ENCODE measurements at places on chromosomes 16 and 17.

- no peak for DNase-seq
Measured at GRCh38 chr16:27636453-27637240, 86.7 kb downstream of the KATNIP start.

DNA sequence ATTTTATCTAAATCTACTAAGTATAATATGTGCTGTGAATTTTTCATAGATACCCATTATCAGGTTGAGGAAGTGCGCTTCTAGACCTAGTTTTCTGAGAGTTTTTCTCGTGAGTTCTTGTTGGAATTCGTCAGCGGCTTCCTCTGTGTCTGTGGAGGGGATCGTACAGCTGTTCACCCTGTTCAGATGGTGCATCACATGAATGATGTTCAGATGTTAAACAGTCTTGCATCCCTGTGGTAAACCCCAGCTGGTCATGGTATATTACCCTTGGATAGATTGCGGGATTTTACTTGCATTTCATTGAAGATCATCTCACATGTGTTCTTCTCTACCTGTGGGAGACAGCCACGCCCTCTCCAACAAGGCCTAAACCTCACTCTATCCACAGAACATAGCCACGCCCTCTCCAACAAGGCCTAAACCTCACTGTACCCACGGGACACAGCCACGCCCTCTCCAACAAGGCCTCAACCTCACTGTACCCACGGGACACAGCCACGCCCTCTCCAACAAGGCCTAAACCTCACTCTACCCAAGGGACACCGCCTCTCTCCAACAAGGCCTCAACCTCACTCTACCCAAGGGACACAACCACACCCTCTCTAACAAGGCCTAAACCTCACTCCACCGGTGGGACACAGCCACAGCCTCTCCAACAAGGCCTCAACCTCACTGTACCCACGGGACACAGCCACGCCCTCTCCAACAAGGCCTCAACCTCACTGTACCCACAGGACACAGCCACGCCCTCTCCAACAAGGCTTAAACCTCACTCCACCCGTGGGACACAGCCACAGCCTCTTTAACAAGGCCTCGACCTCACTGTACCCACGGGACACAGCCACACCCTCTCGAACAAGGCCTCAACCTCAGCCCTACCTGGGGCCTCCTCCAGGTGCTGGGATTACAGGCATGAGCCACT, 180.2 kb upstream of the CHMP6 start:
- no peak for DNase-seq

DNA sequence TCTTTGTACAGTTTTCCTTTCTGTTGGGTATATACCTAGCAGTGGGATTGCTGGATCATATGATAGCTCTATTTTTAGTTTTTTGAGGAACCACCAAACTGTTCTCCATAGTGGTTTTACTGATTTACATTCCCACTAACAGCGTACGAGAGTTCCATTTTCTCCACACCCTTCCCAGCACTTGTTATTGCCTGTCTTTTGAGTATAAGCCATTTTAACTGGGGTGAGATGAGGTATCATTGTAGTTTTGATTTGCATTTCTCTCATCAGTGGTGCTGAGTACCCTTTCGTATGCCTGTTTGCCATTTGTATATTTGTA, 887 bp upstream of the EVI2B start:
- no peak for DNase-seq

- DNase-seq: no peak
Measured at GRCh38 chr16:316741-317464, 33.9 kb downstream of the PDIA2 start.

DNA sequence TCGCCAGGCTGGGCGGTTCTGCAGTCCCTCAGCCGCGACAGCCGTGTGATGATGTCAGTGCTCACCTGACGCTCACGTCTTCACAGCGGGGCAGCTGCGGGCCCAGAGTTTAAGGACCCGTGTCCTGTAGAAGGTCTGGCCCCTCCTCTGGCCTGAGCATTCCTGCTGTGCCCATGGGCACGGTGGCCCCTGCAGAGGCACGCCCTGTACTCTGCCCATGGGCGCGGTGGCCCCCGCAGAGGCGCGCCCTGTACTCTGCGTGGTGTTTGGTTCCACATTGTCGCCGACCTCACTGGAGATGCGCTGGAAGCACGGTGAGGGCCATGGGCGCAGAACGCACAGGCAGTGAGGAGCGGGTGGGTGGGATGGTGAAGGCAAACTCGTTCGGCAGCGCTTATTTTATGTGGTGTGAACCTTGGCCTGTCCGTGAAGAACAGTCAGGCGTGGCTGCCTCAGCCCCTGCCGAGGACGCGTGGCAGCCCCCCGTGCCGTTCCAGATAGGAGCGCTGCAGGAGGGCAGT, 122.0 kb downstream of the BANP start:
- no peak for DNase-seq

GRCh38 chr16:68492543-68493411, 44.5 kb upstream of the SMPD3 start:
- no peak for DNase-seq

DNA sequence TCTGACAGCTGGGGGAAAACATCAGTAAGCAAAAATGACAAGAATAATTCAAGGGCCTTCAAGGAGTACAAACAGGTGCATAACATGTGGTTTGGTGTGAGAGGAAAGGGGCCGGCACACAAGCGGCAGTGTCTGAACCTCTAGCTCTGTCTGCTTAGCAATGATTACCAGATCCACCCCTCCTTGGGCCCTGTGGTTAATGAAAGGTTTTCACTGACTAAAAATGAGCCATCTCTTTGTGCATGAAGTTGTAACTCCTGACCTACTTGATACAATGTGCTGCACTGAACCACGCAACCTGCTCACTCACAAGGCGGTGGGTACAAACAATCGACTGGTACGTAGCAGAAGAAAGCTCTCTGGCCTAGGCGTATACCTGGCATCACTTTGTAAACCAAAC, 15.1 kb downstream of the FAM117A start:
- DNase-seq: peak; percentile 70

DNA sequence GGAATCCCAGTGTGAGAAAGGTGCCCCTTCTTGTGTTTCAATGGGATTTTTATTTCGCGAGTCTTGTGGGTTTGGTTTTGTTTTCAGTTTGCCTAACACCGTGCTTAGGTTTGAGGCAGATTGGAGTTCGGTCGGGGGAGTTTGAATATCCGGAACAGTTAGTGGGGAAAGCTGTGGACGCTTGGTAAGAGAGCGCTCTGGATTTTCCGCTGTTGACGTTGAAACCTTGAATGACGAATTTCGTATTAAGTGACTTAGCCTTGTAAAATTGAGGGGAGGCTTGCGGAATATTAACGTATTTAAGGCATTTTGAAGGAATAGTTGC, 567 bp downstream of the UBB start:
- DNase-seq: no peak

GRCh38 chr17:63399856-63400255, 46.2 kb downstream of the CYB561 start:
- DNase-seq: no peak

GRCh38 chr16:8554881-8555280, 35.4 kb downstream of the TMEM114 start:
- DNase-seq: no peak

- DNase-seq: no peak
Measured at GRCh38 chr16:67235816-67236562, 9.1 kb downstream of the TMEM208 start.

DNA sequence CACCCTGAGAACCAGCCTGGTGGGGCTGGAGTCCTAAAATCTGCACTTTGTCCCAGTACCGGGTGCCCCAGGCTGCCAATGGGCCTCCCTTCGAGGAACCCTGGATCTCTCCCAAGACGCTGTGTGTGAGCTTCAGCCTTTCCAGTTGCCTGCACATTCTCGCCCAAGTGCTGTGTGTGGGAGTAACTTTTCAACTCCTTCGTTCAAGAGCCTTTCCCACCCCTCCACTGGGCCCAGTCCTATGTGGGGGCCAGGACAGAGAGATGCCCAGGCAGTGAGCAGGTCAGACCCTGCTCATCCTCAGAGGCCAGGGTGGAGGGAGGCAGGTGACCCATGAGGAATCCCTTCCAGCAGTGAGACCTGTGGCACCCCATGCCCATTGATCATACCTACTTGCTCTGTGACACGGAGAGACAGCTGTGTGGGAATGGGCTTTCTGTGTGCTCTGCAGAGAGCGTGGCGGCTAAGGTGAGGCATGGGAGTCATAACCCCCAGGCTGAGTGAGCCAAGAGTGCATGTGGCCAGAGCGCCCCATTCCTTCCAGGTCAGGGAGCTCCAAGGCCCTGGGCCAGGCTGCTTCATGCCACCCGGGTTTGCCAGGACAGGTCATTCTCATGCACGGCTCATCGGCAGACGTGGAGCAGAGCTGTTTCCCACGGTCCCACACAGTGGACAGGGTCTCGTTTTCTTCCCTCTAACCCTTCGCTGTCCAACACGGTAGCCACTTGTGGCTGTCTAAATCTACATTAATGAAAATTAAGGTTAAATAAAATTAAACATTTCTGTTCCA, 154.4 kb downstream of the CLEC16A start:
- no peak for DNase-seq

DNA sequence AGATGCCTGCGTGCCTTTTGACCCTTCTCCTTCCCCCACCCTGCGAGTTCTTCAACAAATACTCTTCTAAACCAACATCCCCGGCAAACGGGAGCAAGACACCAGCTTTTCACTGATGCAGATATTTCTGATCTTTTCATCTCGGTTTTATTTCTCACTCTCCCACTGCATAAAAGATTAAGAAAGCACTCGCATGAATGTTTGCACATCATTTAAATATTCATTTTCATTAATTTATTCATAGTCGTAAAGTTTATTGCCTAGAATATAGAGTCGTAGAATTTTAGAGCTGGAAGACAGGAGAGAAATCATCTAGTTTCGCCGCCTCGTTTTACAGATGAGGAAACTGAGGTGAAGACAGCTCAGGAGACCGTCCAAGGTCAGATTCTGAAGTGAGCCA, 488.1 kb downstream of the MAF start:
- DNase-seq: no peak

DNA sequence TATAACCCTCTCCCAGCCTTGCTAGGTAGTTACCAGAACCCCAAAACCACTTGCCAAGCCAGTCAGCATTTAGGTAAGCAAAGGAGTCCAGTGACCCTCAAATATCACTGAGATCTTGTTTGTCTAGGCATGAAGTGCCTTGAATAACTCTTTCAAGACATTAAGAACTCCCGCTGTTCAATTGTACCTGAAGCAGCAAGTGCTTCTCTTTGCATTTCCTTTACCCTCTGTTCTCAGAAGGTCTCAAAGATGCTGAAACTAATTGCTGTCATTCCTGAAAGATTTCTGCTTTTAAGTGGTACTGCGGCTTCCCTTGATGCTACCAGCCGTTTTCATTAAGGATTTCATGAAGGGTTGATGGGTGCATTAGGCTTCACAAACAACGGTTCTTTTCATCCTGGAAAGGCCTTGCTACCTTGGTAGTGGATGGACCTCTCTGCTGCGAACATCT, 142.7 kb downstream of the PITPNC1 start:
- no peak for DNase-seq

- DNase-seq: no peak
Measured at GRCh38 chr16:22764662-22765327, 49.2 kb upstream of the HS3ST2 start.

DNA sequence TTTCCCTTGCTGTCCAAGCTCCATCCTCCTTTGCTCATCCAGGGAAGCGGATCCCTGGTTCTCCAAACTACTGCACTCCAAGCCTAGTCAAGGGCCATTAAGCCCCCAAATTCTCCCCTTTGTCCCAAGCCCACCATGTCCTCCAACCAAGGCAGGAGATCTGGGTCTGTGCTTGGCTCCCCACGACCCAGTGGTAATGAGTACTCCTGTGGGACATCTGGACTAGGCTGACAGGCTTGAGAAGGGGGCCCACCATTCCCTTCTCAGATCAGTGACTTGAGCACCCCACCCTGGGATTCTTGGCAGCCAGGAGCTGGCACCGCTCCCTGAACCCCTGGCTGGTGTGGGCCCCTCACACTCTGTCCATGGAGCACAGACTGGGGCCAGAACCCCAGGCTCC, 17.1 kb downstream of the OSBPL7 start:
- no peak for DNase-seq

- no peak for DNase-seq
Measured at GRCh38 chr17:48484256-48484655, 46.6 kb downstream of the HOXB1 start.

DNA sequence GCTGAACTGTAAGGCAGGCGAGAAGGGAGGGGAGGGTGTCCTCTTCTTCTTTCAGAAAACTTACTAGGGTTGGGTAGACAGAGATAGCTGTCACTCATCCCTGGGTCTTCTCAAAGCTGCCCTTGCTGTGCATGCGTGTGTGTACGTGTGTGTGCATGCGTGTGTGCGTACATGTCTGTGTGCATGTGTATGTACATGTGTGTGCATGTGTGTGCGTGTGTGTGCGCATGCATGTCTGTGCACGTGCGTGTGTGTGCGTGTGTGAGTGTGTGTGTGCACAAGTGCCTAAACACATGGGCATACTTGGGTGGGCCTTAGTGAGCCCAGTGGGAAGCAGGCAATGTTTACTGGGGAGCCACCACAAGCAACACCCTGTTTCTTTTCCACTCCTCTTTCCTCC, 154.8 kb upstream of the TNRC6C start:
- DNase-seq: no peak
